ENCODE measurements at places on chromosomes 16 and 17.

DNA sequence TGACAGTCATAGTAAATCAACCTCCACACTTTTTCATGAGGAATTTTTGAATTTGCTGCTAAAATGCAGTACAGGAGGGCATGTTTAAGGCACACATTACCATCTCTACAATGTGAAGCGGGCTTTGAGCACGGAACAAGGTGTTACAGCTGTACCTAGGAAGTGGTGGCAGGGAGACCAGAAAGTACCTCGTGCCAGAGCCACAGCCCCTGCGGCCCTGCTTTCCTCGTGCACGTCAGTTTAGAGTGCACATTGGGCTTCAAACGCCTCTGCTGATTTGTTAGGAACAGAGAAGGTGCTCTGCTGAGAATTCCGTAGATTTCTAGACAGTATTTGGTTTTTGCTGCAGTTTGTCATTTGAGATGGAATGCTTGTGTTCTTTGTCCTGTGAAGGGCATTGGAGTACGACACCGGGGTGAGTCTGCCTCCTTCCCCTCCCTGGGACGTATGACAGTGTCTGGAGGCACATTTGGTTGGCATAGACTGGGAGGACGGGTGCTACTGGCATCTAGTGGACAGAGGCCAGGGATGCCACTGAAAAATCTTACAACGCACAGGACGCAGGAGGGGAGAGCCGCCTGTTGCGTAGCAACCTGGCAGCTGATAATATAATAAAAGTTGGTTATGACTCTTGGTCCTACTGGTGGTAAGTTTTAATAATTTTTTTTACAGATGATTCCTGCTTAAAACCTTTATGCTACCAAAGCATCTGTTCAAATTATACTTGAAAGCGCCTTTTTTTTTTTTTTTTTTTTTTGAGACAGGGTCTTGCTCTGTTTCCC lies 9.1 kb downstream of the FOXK2 start:
- no peak for DNase-seq

DNA sequence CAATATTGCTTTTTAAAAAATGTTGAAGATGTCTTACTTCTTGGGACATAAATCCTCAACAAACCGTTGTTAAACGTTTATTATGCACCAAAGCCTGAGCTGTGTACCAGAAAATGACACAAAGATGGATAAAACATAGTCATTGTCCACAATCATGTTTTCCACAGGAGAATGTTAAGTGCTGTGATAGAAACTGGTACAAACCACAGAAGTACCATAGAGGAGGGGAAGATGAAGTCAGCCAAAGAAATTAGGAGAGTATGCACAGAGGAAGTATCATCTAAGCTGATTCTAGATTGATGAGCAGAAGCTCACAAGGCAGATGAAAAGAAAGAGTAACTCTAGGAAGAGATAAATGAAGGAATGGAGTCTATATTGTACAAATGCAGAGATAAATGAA lies 142.6 kb upstream of the HLF start:
- DNase-seq: no peak

DNA sequence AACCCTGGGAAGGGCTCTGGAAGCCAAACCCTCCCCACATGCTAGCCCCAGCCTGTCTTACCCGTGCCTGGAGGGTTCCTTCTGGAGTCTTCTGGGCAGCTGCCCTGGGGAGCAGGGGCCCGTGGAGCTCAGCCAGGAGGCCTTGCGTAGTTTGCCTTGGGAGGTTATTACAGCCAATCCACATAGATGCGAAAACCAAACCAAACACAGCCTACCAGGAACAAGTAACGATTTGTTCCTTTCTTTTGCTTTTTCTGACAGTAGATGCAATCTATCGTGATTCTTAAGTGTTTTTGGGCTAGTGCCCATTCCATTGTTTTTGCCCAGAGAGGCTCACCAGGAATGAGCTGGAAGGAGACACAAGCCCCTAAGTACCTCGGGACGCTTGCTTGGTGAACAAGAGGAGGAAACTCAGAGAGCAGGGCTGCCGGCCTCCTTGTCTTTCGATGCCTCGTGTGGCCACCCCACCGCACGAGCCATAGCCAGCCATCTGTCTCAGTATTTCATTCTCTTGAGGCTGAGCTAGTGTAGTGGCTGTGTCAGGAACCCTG lies 102.7 kb upstream of the NOL11 start:
- DNase-seq: no peak

DNA sequence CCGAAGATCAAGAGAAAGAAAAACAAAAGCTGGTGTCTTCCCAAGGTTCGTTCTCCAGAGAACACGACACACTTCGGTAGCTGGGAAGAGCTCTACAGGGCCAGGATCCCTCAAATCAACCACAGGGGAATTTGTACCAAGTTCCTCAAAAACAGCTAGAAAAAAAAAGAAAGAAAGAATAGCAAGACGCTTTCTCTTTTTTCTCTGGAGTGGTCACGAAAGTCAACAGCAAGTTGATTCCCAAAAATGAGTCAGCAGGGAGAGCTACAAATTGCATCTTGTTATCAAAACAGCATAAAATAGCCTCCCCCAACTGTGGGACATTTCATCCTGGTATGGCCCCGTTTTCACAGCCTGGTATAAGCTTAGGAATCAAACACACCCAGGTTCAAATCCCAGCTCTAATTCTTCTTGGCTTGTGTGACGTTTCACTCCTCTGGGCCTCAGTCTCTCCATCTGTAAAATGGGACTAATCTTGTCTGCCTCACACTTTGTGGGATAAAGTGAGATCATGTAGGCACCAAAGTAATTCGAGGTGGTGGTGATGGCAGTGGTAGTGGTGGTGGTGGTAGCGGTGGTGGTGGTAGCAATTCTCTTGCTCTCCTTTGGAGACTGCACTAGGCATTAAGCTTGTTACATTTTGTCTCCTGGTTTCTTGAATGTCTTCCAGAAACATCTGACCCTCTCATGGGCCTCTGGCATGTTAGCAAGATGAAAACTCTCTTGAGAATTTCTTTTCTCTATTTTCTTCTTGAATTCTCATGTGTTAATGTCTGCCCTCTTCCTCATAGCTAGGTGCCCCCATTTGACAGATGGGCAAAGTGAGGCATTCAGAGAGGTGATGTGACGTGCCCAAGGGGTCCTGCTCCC lies 988 bp upstream of the IL21R start:
- no peak for DNase-seq

Measured in HuH-7 (cell line).